ENCODE measurements at places on chromosomes 7 and 10. TPM values are rescaled to one million over a fixed set of nuclear protein-coding genes. Genes with fewer than 3 reads are reported as not detected.

DNA sequence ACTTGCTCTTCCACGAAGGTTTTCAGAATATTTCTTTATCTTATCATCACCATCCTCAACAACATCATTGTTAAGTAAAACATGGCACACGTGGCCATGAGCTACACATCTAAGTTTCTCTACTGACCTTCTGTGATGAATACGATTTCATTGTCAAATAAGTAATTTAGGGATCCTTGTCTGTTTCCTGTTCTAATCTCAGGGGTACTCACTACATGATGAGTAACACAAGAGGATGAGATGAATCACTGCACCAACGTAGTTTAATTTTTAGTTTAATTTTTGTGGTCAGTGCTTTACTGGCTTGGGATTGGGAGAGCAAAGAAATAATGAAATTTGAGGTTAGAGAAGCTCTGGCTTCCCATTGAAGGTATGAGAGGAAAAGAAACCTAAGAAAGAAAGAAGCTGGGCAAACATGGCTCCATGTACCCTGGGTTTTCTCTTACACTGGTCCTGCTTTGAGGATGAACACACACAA lies 461.9 kb upstream of the KLF6 start:
- no peak for DNase-seq

DNA sequence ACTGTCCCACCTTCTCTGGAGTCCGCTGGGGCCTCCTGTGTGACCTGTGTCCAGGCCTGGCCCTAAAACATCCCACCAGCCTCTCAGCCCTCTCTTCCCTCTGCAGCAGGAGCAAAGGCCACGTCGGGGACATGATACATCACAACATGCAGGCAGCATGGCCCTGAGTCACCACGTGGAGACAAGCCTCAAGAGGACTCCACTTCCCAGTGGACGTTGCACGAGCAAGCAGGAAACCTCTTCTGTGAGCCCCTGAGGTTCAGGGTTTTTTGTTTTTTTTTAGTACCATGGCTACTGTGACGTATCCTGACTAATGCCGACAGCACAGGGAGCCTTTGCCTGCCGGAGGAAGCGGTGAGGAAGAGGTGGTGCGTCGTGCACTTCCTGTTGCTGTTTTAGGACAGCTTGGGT lies 165.9 kb downstream of the DNAJB6 start:
- peak; percentile 37 for DNase-seq

PFKP gene
- 515 TPM for total RNA-seq

GRCh38 chr7:132783824-132784223 lies 207.6 kb upstream of the PLXNA4 start:
- DNase-seq, result peak; percentile 81

DNA sequence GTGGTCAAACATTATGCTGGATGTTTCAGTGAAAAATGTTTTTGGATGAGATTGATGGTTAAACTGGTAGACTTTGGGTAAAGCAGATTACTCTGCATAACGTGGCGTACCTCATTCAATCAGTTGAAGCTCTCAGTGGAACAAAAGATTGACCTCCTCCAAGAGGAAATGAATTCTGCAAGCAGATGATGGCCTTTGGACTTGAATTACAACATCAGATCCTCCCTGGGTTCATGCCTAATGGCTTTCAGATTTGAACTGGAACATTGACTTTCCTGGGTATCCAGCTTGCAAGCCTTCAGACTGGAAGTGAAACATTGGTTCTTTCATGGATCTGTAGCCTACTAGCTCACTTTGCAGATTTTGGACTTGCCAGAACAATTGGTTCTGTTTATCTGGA lies 169.3 kb upstream of the MALRD1 start:
- no peak for DNase-seq

DNA sequence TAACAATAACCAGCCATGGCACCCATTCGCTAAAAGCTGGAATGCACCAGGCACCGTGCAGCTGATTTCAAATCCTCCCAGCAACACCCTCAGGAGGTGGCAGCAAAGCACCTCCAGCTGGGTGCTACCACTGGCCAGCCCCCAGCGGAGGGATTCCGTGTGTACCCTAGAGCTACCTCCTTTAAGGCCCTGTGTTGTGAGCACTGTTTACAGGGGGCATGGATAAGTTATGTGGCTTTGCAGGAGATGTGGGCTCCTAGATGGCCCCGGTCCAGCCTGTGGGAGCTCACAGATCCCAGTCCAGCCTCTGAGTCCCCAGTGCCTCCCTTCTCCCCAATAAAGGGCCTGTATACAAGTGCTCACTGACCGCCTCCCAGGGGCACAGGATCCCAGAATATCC lies 27.1 kb downstream of the TNRC18 start:
- no peak for DNase-seq

- DNase-seq, result no peak
These were observed 122.9 kb upstream of the RET start for GRCh38 chr10:42953684-42954674.

GRCh38 chr7:41459623-41460261 lies 243.1 kb downstream of the INHBA start:
- no peak for DNase-seq

OPALIN gene
- not detected for total RNA-seq

DNA sequence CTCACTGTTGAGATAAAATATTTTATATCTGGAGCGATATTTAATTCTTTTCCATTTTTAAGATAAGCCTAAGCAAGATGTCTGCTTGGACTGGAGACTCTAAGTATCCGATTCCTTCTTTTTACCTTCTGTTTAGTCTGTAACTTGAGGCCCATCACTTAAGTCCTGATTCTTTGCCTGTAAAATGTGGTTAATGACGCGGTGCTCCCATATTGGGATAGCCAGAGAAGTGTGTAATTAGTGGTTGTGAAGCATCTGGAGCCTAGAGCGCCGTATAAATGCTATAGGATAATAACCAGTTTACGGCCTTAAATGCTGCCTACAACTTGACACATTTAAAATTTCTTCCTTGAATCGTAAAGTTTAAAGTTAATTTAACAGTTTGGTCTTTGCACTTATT lies 132.9 kb downstream of the CHN2 start:
- no peak for DNase-seq

DNA sequence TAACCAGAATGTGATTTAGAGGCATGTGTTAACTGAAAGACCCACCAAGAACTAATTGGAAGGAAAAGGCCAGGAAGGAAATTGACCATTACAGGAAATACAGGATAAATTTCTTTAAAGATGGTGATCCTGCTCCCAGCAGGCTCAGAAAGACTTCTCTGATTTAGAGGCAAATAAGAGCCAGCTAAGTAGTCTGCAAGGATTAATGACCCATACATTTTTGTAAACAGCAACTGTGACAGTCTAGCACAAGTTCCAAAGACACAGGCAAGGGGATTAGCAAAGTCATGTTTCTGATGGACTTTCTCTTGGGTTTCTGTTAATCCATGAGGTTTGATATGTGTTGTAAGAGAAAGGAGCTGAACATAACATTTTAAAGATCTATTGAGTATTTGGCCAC lies 425.0 kb downstream of the HTR7 start:
- no peak for DNase-seq

DNA sequence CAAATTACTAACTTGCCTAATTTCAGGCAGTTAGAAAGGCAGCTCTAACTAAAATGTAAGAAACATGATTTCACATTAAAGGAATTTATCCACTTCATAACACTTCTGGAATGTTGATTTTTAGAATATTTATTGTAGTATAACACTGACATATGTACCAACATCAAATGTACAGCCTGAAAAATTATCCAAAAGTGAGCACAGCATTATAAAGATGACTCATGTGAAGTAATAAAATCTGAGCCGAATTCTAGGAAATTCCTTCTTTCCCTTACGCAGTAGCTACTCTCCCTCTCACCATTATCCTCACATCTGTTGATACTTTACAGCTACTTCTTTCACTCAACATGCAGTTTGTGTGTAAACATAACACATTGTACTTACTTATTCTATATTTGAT lies 610.6 kb downstream of the ZWINT start:
- DNase-seq, result no peak

DNA sequence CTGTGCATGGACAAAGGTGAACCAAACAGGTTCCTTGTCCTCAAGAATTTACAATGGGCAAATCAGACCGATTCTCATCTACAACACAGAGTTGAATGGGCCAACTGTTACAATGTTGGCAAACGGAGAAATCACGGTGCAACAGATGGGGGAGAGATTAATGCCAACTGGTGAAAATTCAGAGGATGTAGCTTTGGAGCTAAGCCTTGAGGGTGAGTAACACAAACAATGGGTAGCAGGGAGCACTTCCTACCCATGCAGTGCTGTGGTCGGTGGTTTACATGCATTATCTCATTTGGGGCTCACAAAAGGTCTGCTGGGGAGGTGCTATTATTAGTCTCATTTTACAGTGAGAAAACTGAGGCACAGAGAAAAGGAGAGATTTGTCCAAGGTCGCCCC lies 902 bp upstream of the NFE2L3 start:
- DNase-seq, result no peak

NRP1 gene
- total RNA-seq, result 85.9 TPM

OGDHL gene
- not detected for total RNA-seq

DNA sequence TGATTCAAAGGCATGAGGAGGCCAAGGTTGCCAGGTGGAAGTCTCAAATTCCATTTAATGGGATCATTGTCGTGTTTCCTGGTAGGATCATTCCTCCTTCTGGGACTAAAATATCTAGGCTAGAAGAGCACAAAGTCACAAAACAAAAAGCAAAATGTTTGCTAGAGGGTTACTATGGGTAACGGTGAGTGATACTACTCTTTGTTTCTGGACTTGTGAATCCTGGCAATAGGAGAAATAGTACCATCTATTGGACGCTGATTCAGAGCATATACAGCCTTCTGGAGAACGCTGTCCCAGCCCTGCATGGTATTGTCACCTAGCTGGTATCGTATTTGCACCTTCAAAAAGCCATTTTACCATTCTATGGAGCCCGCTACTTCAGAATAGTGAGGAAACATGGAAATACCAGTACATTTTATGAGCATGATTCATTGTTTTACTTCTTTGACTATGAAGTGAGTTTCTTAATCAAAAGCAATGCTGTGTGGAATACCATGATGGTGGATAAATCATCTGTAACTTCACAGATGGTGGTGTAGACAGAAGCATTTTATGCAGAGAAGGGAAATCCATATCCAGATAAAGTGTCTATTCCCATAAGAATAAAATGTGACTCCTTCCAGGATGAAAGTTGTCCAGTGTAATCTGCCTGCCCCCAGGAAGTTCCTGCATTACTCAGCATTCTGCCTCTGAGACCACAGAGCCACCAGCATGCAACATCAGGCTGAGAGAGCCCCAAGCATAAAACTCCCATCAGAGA lies 361.0 kb downstream of the ETV1 start:
- no peak for DNase-seq

DDC gene
- not detected for total RNA-seq

TFR2 gene
- not detected for total RNA-seq

DNA sequence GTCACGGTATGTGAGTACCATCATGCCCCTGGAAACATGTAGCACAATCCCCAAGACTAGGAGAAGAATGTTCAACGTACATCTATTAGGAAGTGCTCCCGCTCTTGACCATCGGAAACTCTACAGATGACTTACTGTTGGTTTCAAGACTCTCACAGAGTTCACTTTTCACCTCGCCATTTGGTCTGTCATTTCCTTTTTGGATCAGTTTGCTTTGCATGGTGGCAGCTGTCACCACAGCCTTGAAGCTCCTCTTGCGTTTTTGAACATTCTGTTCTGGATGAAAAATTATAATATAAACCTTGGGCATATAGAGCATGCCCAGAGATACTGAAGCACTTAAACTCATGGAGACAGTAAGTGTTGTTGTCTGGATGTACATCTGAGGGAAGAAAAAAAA lies 806.8 kb downstream of the GRM8 start:
- no peak for DNase-seq

DNA sequence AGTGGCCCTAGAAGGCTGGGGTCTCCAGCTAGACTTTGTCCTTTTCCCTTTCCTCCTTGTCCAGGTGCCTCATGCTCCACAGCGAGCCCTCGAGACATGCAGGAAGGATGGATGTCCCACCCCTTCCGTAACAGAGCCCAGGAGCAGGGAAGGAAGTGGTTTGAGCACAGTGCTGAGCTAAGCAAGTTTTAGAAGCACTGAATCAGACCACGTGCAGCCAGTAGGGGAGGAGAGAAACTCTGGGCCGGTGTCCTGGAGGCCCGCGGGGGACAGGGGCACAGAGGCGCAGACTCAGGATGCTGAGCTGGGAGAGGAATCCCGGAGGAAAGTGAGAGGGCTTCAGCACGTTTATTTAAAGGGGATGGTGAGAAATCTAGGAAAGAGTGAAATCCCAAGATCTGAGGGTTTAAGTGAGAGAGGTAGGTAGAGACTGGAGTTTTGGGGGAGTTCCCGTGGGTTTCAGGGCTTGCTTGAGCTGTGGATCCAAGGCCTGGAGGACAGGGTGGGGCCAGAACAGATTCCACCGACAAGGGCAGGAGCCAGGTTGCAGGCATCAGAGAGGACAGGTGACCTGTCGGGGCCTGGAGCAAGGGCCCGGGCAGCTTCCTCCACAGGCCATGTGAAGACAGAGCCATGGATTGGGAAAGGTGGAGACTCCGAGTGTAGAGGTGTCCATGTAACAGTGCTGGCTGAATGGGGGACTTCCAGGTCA lies 4.4 kb upstream of the IRF5 start:
- DNase-seq, result no peak

SEMA4G gene
- 0.42 TPM for total RNA-seq

- DNase-seq, result peak; percentile 96
These were observed 4.4 kb downstream of the RASSF4 start for GRCh38 chr10:44963772-44964633.

GRCh38 chr7:99005776-99006175 lies 127.4 kb downstream of the TRRAP start:
- DNase-seq, result no peak

GRCh38 chr7:15937571-15937970 lies 251.1 kb upstream of the MEOX2 start:
- no peak for DNase-seq
